PC-3 (cell line): ENCODE measurements at places on chromosomes 7 and 10. TPM values are rescaled to one million over a fixed set of nuclear protein-coding genes. Genes with fewer than 3 reads are reported as not detected.
A peak's percentile ranks its signal among the peaks of the same experiment; 100 is the strongest.

- H3K27ac ChIP-seq = no peak overlapping the region
- H3K4me3 ChIP-seq = no peak overlapping the region
- no peak for DNase-seq
- peaks cover 5% of the 10 kb centered on the region; the same call in 1 of the 2 replicates for H3K4me1 ChIP-seq
- peaks cover 34% of the 10 kb centered on the region; the same call in 1 of the 2 replicates for H3K27me3 ChIP-seq
Measured at GRCh38 chr7:21585070-21585724, 42.4 kb downstream of the DNAH11 start.

- H3K4me3 ChIP-seq = no peak overlapping the region
- DNase-seq = no peak
- H3K27ac ChIP-seq = no peak overlapping the region
Measured at GRCh38 chr10:3293581-3294431, 121.2 kb upstream of the PITRM1 start.

GRCh38 chr7:154987571-154987970, 15.4 kb downstream of the PAXIP1 start:
- no peaks in the 10 kb centered on the region for H3K27me3 ChIP-seq
- no peaks in the 10 kb centered on the region for H3K4me1 ChIP-seq
- H3K27ac ChIP-seq = no peak overlapping the region
- DNase-seq = no peak
- no peak overlapping the region for H3K4me3 ChIP-seq

Gene EPO
- not detected in 2 replicates for total RNA-seq

Gene ANXA7
- total RNA-seq = 478 and 561 TPM in 2 replicates

GRCh38 chr7:151430391-151431205, 9.3 kb downstream of the CRYGN start:
- DNase-seq = no peak
- peaks cover 9% of the 10 kb centered on the region for H3K4me1 ChIP-seq
- no peaks in the 10 kb centered on the region for H3K36me3 ChIP-seq
- H3K27ac ChIP-seq = no peak overlapping the region

Gene HOXA11
- 26.6 and 31.4 TPM in 2 replicates for total RNA-seq

DNA sequence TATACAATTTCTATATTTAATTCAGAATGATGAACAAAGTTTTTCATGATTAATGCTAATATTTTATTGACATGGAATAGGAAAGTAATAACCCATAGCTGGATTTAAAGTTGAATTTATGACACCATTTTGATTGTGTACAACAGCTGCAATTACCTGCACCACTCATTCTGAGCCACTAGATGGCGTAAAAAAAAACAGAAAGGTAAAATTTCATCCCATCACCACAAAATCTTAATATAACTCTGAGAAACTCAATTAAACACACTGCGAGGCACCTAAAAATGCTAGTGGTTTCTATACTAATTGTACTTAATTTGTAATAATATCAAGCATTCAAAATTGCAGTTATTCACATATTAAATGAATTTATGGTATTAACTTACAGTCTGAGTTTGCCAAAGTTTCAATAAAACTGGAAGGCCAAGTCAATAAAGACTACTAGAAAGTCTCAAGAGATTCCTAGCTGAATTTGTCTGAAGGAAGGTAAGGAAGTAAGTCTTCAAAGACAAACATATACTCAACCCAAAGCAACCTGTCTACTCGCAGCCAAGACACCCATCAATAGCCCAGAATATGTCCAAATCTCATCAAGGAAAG, 182.5 kb downstream of the SKAP2 start:
- H3K4me3 ChIP-seq = no peak overlapping the region
- H3K4me1 ChIP-seq = peaks cover 4% of the 10 kb centered on the region; the same call in 1 of the 2 replicates
- H3K36me3 ChIP-seq = no peaks in the 10 kb centered on the region
- no peak overlapping the region for H3K27ac ChIP-seq

Gene FANK1
- 0.95 and 2.4 TPM in 2 replicates for total RNA-seq

DNA sequence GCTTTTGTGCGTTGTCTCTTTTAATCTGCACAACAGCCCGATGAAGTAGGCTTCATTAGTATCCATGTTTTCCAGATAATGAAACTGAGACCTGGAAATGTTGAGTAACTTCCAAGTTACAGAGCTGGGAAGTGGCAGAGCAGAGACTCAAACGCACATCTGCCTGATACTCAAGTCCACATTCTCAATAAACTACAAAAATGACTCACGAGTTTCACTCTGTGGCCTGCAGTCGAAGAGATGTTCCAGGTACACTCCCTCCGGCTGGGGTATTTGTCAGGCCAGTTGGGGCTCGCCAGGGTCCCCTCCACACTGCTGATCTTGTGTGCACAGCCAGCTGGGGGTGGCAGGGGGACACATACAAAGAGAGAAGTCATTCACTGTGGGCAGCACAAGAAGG, 17.7 kb upstream of the OPALIN start:
- DNase-seq = no peak
- no peak overlapping the region for H3K27ac ChIP-seq
- no peak overlapping the region for H3K4me3 ChIP-seq
- peaks cover 5% of the 10 kb centered on the region; the same call in 1 of the 2 replicates for H3K4me1 ChIP-seq
- H3K27me3 ChIP-seq = no peaks in the 10 kb centered on the region
- no peaks in the 10 kb centered on the region for H3K36me3 ChIP-seq

GRCh38 chr10:122435212-122435827, 19.1 kb upstream of the ARMS2 start:
- peak; percentile 75 for DNase-seq
- H3K27me3 ChIP-seq = no peaks in the 10 kb centered on the region
- H3K36me3 ChIP-seq = no peaks in the 10 kb centered on the region
- no peak overlapping the region for H3K27ac ChIP-seq

Gene CD36
- total RNA-seq = not detected in 2 replicates

- DNase-seq = no peak
- H3K4me1 ChIP-seq = 0 out of 2 replicates have a peak, but pooled peaks cover 4% of the 10 kb centered on the region
- H3K27me3 ChIP-seq = peaks cover 34% of the 10 kb centered on the region
- H3K36me3 ChIP-seq = no peaks in the 10 kb centered on the region
Measured at GRCh38 chr10:78571891-78572290, 496.9 kb upstream of the ZMIZ1 start.

DNA sequence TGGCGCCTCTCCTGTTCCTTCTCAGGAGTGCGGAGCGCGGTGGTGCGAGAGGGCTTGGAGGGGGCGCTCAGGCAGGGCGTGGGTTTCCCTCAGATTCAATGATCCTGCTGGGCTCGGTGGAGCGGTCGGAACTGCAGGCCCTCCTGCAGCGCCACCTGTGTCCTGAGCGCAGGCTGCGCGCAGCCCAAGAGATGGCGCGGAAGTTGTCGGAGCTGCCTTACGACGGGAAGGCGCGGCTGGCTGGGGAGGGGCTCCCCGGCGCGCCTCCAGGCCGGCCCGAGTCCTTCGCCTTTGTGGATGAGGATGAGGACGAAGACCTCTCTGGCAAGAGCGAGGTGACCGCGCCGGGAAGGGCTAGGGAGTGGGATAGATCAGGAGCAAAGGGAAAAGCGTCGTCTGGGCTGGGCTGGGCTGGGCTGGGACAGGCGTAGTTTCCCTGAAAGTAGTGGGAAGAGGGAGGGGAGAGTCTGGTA, 17.0 kb downstream of the FAM131B start:
- DNase-seq = no peak
- no peaks in the 10 kb centered on the region for H3K27me3 ChIP-seq
- H3K4me3 ChIP-seq = no peak overlapping the region
- H3K4me1 ChIP-seq = no peaks in the 10 kb centered on the region
- H3K36me3 ChIP-seq = no peaks in the 10 kb centered on the region
- H3K27ac ChIP-seq = no peak overlapping the region

GRCh38 chr7:91098566-91098965, 165.7 kb upstream of the FZD1 start:
- no peak overlapping the region for H3K4me3 ChIP-seq
- no peaks in the 10 kb centered on the region for H3K36me3 ChIP-seq
- H3K27me3 ChIP-seq = no peaks in the 10 kb centered on the region

Gene ERVW-1
- not detected in 2 replicates for total RNA-seq

DNA sequence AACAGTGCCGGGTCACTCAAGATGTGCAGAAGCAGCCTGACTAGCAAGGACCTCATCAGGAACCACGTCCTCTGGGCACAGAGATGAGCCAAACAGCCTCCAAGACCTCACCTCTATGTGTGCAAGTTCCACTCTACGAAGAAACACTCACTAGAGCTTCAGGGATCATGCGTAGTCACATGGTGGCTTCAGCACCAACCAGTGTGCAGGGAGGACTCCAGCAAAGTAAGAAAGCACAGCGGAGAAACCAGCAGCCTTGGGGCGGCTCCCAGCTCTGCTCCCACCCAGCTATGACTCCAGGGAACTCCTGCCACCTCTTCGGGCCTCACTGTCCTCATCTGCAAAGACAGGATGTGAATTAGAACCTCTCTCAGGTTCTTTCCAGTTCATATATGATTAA, 58.2 kb downstream of the SLIT1 start:
- no peak overlapping the region for H3K27ac ChIP-seq
- H3K27me3 ChIP-seq = peaks cover 14% of the 10 kb centered on the region; the same call in 1 of the 2 replicates
- no peak overlapping the region for H3K4me3 ChIP-seq
- no peaks in the 10 kb centered on the region for H3K4me1 ChIP-seq
- H3K36me3 ChIP-seq = no peaks in the 10 kb centered on the region
- no peak for DNase-seq

Gene ADAMTS14
- 0.91 and 1.4 TPM in 2 replicates for total RNA-seq

DNA sequence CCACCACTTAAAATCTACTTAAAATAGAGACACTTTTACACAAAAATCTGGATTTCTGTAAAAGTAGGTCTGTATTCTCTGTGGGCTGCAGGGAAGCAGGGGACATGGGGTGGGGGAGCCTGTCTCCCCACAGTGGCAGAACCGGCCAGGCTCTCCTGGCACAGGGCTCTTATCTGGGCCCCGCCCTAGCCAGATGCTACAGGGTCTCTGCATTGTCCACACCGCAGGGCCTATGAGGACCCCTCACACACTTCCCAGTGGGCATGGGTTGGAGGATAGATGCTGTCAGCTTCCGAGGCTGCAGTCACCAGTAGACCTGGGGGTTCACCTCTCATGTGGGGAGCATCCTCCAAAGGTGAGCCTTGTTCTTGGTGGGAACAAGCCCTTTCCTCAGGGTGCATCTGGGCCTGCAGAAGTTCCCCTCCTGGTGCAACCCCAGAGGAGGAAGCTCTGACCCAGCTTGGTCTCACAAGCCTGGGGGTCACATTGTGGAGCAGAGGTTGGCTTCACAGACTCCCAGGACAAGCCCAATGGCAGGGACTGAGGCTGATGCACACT, 15.4 kb upstream of the MYL7 start:
- H3K36me3 ChIP-seq = no peaks in the 10 kb centered on the region
- H3K27me3 ChIP-seq = no peaks in the 10 kb centered on the region
- H3K4me1 ChIP-seq = no peaks in the 10 kb centered on the region
- no peak overlapping the region for H3K27ac ChIP-seq
- no peak overlapping the region for H3K4me3 ChIP-seq
- DNase-seq = no peak

Gene MRC1
- total RNA-seq = not detected in 2 replicates

DNA sequence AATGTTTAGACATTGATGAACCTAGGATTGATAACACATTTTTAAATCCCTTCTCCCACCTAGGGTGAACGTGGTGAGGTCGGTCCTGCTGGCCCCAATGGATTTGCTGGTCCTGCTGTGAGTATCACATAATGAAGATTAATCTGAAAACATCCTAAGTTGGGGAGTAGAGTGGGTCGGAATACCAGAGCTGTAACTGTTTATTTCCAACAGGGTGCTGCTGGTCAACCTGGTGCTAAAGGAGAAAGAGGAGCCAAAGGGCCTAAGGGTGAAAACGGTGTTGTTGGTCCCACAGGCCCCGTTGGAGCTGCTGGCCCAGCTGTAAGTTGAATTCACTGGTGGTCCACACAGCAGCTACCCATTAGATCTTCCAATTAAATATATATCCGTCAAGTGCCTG, 25.6 kb downstream of the COL1A2 start:
- no peak overlapping the region for H3K27ac ChIP-seq
- no peak for DNase-seq
- H3K27me3 ChIP-seq = no peaks in the 10 kb centered on the region
- no peaks in the 10 kb centered on the region for H3K36me3 ChIP-seq
- no peak overlapping the region for H3K4me3 ChIP-seq
